ENCODE measurements at places on chromosomes 12 and 14.

DNA sequence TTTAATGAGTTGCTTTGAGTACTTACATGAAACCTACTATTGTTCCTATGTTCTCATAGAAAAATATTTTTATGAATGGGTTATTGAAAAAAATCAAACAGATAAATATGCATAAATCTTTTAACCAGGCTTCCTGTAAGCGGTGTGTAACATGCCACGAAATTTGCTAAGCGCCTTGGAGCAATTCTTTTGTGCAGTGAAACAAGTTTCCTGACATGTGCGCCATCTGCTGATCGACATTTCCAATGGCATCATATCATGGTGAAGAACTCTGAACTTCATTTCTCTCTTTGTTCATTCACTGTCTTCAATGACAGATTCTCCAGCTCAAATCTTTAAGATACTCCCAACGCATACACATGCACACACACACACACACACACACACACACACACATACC, 145.6 kb upstream of the NAV3 start:
- DNase-seq, result peak; percentile 60

DNA sequence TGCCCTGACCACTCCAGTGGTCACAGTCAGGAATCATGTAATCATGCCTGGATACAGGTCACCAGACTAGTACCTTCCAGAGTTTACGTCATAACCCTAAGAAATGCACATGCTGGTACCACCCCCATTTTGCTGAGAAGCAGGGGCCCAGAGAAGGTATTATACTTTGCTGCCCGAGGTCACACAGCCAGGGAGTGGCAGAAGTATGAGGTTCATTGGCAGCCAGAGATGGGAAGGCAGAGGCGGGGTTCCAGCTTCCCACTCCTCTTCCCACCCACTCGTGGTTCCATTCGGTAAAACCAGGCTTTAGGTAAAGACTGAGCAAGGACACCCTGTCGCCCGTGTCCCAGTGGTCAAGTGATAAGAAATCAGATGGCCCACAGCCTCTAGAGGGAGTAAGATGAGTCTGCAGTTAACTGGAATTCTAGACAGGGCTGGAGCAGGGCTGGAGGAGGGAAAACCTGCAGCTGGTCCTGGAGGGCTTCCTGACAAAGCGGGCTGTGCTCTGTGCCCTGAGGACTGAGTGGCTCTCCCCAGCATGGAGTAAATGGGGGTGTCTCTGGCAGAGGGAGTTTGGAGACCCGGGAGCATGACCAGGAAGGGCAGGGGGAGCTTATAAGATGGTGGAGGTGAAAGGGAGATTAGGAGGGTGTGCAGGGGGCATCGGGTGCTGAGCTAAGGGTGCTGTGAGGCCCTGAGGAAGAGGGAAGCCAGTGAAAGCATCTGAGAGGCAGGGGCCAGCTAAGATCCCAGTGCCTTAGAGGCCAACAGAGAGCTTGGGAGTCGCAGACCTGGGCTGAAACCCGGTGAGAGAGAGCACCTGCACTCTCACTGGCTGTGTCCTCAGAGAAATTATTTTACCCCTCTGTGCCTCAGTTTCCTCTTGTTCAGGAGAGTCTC, 5.7 kb downstream of the FAM222A start:
- DNase-seq, result no peak

DNA sequence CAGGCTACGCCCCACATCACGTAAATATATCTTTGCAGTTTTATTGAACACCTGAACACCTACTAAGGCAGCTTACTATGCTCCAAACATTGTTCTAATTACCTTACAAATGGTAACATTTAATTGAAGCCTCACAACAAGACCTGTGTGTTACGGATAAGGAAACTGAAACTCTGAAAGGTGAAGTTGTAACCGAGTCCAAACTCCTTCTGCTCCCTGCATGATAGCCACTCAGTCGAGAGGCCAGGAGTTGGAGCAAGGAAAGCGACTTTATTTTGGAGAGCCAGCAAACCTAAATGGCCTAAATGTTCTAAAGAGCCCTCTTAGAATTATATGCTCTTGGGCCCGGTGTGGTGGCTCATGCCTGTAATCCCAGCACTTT, 12.6 kb upstream of the TRPV4 start:
- DNase-seq, result no peak

- DNase-seq, result no peak
Observed at GRCh38 chr14:22476005-22476751, 112.8 kb downstream of the DAD1 start.

GRCh38 chr14:57704763-57705162, 161.1 kb downstream of the SLC35F4 start:
- DNase-seq, result no peak

DNA sequence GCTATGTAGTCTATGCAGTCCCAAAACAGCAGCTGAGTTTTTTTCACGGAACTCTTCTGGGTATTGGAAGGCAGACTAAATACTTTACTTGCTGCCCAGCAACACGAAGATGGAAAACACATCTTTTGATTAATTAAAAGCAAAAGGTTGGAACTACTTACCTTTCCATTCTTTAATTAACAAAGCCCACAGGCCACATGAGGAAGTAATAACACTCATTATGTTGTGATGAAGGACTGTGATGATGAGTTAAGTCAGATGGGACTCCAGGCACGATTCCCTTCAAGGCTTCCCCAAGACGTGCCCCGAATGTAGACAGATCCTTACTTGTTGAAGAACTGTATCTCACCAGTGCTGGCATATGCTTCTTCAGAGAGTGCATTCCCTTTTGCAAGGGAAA, 129.0 kb downstream of the WIF1 start:
- no peak for DNase-seq

GRCh38 chr12:116434155-116435011, 124.8 kb upstream of the MAP1LC3B2 start:
- DNase-seq, result peak; percentile 90

Data from AG08395 (cell line).